ENCODE measurements at places on chromosomes 6 and 20.

DNA sequence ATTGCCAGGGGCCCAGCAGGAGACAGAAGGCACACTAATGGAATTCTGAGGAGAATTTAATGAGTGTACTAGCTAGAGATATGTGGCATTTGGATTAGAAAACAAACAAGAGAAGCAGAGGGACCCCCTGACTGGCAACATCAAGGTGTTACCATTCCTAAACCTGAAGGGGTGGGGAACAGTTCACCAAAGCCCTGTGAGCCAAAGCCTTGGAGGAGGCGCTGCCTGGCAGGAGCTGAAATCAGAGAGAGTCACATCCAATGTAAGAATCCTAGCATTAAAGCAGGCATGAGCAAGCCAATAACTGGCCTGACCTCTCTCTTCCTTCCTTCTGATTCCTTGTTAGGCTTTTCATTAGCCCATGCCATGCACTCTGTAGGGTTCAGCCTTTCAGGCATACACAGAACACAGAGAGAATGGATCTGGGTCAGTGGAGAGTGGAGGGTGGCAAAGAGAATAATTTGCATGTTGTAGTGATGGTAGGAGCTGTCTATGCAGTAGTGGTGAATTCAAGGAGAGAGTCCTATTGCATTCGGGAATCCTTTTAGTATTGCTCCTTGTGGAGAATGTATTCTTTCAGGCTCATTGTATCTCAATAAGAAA is 367.2 kb upstream of the MAN1A1 start:
- DNase-seq = no peak

- DNase-seq = no peak
Observed at GRCh38 chr20:48459722-48460395, 367.9 kb downstream of the PREX1 start.

GRCh38 chr6:113401231-113401630 is 455.9 kb upstream of the MARCKS start:
- DNase-seq = no peak

GRCh38 chr6:95544517-95545225 is 32.7 kb upstream of the MANEA start:
- DNase-seq = no peak

- DNase-seq = peak; percentile 69
Observed at GRCh38 chr6:136012198-136012887, 160.8 kb downstream of the PDE7B start.

All from kidney tubule cell (primary cell).